ENCODE measurements at places on chromosomes 7 and 10.
A peak's percentile ranks its signal among the peaks of the same experiment; 100 is the strongest.

DNA sequence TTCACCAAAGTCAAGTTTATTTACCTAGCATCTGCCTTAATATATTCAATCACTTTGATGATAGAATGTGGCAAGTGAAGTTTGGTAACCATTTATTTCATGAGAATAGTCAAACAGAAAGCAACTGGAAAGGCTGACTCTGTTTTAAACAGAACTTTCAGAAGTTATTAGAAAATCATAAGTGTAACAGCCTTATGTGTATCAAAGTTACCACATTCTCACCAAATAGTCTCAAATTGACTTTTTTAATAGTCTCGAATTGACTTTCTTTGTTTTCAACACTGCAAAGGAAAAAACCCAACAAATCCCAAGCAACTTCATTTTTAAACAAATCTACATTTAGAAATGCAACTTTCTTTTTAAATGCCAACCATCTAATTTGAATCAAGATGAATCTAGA, 29.5 kb downstream of the NAMPT start:
- DNase-seq, result no peak

DNA sequence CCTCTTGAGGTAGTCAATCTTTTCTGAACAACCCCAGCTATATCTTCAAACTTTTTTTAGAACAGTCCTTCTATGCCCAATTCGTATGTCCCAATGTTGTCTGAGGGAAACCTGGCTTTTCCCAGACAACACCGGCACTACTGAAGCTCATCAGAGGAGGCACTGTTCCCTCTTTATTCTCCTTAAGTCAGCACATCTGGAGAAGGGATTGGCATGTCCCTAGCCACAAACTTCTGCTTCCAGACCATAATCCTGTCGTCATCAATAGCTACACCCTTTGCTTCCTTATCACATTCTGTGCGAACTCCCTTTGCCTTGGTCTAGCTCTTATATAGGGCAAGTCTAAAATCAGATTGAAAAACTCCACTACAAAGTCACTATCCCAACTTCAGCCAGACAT, 22.9 kb downstream of the PON3 start:
- DNase-seq, result no peak

DNA sequence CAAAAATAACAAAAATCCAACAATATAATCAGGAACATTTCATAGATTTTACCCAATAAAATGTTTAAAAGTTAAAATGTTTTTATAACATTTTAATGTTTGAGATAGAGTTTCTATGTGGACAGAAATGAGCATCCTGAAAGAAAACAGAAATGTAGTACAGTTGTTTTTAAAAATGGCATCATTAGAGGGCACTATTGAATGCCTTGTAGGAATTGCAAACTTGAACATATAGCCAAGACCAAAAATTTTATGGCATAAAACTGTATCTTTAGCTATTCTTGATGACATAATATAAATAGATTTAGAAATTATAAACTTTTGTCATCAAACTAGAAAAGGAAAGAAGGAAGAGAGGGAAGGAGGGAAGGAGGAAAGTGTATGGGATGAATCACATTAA, 1372.7 kb downstream of the GATA3 start:
- DNase-seq, result no peak

DNA sequence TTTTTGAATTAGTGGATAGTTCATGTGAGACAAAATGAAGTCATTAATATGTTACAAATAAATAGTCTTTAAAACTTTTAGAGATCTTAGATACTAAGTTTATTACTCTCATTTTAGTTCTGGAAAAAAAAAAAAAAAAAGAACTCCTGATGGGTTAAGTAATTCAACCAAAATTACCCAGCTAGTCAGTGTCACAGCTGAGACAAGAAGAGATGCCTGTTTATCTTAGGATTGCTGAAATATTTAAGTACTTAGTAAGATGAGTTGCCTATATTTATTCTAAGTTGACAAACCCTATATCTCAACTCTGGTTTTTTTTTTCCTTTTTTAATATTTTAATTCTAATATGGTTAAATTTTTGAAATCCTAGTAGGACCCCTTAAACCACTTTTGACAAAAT, 781.0 kb upstream of the LRRN3 start:
- no peak for DNase-seq

DNA sequence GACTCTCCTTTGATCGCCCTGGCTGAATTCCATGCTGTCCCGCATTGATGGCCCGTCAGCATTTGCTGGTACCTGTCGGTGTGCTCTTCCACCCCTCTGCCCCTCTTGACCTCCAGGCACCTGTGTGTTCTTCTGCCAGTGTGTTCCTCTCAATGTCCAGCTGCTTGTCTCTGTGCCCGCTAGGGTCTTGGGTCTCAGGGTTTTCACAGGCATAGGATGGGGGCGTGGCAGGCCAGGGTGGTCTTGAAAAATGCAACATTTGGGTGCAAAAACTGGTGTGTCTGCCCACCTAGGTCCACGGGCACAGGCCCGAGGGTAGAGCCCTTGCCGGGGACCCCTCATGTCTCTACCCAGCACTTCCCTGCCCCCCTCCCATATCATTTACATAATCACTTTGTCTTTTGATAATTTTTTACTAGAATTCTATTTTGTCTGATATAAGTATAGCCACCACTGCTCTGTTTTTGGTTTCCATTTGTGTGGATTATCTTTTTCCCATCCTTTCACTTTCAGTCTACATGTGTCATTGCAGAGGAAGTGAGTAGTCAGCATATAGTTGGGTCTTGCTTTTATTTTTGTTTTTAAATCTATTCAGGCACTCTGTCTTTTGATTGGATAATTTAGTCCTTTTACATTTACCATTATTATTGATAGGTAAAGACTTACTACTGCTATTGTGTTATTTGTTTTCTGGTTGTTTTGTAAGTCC, 46.6 kb upstream of the ADRA2A start:
- DNase-seq, result no peak

DNA sequence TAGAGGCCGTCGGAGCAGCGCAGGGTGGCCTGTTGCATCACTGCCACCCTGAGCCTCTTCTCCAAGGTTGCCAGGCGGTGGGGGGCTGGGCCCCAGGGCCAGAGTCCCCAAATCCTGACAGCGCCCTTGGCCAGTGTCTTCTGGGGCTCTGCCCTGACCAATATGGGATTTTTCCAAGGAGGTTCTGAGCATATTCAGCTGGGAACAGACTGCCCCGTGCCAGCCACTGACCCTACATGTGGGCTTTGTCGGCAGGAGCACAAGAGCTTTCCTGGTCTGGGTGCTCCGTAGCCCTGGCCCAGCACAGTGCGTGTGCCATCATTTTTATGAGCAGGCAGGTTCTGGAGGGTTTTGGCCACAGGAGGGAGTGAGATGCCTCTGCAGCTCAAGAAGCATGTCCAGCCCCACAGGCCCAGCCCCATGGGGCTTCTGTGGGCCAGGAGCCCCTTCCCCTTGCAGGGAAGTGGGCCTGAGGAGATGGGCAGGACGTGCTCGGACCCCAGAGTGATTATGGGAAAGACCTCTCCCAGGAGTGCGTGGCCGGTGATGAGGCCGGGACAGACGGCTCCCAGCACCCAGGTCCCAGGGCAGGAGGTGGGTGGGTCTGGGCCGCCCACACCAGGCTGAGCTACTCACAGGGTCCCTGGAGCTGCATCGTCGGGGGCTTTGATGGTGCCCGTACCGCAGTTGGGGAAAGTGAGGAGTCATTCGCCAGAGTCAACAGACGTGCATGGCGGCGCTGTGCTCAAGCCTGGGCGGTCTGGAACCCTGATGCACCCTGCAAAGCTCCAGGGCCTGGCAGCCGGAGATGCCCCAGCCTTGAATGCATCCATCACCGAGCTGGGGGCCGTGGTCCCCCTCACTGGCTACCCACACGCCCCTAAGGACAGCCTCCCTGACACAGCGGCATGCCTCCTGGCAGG, 66.6 kb downstream of the PWWP2B start:
- no peak for DNase-seq

DNA sequence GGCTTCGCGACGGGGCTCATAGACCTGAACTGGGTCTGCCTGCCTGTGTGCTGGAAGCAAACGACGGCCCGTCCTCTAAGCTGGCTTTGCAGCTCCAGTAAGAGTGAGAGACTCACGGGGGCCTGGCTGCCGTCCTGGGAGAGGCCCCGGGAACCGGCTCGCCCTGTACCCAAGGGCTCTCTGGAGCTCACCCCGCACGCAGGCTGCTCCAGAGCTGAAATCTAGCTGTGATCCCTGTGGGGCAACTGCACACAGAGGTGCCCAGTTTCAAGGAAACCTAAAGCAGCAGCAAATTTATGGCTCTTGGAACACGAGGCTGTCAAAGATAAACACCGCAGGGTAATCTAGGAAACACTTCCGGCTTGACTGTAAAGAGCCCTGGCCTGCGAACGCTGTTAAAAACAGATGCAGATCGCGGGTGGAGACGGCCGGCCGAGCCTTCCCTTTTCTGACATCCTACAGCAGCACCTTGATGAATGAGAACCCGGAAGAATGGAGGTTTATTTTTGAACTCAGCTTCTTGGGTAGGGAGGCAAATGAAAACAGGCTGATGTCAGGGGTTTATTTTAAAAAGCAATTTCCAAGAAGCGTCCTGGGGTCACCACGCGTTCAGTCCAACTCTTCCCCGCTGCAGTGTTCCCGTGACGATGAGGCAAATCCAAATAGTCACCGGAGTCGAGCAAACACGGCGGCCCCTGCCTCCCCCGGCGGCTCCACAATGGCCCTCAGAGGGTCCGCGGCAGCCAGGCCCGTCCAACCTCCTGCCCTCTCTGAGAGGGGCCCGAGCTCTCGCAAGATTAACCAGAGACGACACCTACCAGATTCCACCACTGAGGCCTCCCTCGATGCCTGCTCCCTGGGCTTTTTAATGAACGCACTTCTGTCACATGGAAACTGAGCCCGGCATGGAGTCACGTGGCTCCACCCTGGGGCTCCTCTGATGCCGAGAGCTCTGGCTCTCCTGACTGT, 29.6 kb downstream of the AMZ1 start:
- DNase-seq, result peak; percentile 70

DNA sequence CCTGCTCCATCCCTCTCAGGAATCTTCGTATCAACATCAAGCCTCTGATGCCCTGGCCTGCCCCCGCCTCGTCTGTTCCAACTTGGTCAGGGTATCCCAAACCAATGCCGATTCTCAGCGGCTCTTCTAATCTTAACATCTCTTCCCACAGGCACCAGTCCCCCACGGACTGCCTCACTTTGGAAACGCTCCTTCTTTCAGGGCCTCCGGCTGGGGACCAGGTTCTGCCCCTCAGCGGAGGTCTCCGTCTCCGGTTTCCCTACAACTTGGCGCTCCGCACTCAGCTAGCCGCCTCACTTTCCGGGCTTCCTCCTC, 488 bp downstream of the ABCF2 start:
- DNase-seq, result no peak

- peak; percentile 70 for DNase-seq
These were observed 1.0 kb downstream of the SRGN start for GRCh38 chr10:69088801-69089501.

GRCh38 chr10:132319853-132320653, 11.9 kb upstream of the LRRC27 start:
- no peak for DNase-seq

GRCh38 chr10:31977440-31978155, 49.0 kb upstream of the ARHGAP12 start:
- peak; percentile 3 for DNase-seq

DNA sequence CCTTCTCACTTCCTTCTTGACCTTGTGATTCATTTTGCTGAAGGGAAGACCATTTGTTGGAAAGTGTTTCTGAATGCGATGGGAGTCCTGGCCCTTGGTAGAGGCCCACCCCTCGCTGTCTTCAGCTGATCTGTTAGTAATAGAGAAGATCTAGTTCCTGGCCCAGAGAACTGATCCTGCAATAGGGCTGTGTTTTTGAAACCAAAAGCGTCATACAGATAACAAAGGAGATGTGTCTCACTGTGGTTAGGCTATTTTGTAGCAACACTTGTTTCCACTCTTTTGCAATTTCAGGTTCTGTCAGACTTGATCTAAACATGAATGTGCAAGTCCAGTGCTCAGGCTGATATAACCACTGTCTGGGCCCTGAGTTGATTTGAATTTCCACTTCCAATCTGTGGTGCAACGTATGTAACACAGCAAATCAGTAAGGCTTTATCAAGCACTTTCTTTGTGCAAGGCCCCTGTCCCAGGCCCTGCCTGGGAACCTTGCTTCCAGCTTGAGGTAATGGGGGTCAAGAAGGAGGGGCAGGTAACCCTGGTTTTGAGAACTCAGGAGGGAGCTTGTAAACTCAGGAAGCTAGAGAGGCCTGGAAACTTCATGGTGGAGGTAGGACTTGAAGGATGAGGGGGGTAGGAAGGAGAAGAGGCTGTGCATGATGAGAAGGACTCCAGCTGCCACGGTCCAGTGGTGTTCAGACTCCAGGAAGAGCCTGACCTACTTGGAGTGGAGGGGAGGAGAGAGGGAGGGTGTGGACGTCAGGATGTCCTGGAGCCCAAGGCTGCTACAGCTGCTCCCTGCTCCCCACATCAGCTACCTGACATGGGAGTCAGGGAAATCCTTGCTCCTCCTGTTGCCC, 42.2 kb upstream of the SRGN start:
- DNase-seq, result no peak

- no peak for DNase-seq
These were observed 12.8 kb downstream of the ICA1 start for GRCh38 chr7:8249121-8249520.

GRCh38 chr7:120554960-120555571, 282.1 kb downstream of the KCND2 start:
- peak; percentile 39 for DNase-seq

- DNase-seq, result no peak
These were observed 254.8 kb downstream of the PHF14 start for GRCh38 chr7:11228515-11228914.
